NCI-H510A (cell line): ENCODE measurements at places on chromosomes 3 and 15.

- no peak for DNase-seq
These were observed 606.8 kb downstream of the GBE1 start for GRCh38 chr3:81154611-81155143.

DNA sequence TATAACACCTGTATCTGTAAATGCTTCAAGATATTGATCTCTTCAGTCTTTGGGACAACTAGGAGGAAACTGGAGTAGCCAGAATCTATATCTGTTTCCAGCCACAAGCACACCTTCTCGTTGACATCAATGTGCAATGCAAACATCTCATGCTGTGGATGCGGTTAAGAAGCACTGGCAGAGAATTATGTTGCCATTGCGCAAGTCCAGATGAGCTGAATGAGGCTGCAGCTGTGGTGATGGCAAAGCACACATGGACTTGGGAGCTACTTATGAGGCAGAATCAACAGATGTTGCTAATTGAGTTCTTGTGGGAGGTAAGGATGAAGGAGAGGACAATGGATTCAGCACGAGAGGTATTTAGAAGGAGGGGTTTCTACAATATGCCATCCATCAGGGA, 90.9 kb downstream of the STRIT1 start:
- DNase-seq, result peak; percentile 3

DNA sequence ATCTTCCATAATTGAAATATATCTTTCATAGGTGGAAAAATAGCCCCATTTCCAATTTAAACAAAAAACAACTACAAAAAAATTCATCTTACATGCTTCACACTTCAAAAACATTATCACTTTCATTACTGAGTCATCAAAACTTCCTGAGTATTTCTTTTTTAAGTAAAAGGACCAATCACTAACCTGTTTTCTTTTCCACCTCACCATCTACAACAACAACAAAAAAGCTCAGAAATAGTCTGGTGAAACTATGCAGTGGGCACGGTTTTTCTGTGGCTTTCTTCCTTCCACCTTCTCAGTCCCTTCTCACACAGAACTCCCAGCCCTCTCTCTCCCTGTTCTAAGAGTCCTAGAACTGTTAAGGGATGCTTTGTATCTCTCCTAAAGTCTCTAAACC, 20.3 kb upstream of the TNIK start:
- DNase-seq, result no peak

DNA sequence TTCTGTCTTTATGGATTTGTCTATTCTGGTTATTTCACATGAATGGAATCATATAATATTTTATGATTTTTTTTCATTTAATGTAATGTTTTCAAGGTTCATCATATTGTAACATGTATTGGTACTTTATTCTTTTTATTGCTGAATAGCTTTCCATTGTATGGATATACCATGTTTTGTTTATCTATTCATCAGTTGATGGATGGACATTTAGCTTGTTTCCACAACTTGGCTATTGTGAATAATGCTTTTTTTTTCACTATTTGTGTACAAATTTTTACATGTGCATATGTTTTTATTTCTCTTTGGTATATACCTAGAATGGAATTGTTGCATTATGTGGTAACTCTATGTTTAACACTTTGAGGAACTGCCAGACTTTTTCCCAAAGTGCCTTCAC, 64.7 kb downstream of the PFN2 start:
- DNase-seq, result no peak

- no peak for DNase-seq
These were observed 19.0 kb downstream of the MRAS start for GRCh38 chr3:138367326-138367850.

- no peak for DNase-seq
These were observed 698.9 kb downstream of the DIPK2A start for GRCh38 chr3:144670571-144670970.

DNA sequence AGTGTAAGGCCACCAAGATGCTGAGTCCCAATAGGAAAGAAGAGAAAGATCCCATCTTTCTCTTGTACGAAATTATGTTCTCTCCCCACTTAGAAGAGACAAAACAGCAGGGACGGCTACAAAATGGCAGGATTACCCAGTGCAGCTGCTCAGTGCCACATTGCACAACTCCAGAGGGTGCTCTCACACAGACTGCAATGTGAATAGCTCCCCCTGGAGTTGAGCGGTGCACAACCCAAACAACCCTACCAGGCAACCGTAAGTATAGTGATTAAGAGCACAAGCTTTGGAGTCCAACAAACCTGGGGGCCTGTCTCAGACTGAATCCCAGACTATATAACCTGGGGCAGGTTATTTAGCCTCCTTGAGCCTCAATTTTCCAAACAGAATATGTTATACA, 3.1 kb upstream of the BHLHE40 start:
- no peak for DNase-seq

- no peak for DNase-seq
These were observed 181.3 kb downstream of the RORA start for GRCh38 chr15:61047783-61048182.

DNA sequence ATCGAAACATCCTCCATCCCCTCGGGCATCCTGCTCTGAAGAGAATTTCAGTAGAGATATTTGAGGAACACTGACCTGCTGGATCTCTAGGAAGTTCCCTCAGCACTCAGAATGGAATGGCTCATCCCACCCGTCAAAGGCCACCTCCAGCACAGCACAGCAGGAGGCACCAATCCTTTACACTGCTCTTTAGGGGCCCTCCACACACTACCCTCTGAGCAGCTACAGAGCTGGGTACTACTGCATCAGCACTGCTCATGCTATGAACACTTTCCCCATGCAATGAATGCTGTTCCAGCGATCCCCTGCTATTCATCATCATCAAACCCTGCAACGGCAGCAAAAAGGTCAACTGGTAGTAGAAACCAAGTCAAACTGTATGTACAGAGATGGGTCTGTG, 40.5 kb downstream of the IGF2BP2 start:
- no peak for DNase-seq

DNA sequence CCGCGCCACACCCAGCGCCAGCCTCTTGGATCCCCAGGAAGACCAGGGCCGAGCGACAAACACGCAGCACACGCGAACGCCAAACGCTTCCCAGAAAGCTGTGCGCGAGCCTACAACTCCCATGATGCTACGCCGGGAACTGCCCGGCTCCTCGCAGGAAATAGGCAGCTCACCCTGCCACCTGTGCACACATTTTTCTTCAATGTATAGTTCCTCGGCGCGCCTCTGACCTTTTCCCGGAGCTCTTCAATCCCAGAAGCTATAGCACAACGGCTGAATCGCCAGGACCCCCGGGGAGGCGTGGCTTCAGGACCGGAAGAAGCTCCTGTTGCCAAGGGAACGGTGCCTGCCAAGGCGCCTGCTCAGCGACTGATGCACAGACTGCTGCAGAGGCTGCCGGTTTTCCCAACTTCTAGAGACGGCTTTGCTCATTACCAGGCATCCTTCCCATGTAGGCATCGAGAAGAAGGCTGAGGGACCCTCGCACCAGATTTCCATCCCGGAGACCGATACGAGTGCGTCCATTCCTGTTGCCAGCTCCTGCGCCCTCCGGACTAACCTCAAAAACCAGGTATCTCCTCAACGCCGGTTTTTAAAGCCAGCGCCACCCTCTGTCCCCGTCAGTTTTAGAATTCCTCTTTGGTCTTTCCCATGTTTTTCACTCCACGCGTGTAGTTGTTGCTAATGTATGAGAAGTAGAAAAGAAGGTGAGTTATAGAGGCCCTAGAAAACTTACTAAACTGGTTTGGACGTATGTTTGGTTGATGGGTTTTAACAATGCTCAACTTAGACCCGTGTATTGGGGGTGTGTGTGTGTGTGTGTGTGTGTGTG, at the start of gene ARL6:
Gene ARL6 (plus strand): TSS at position 352 of the 832 bp plus-strand sequence. CDS start 3,350 bp downstream, outside the sequence.
- DNase-seq, result peak; percentile 79

- no peak for DNase-seq
These were observed 4.5 kb downstream of the ANP32A start for GRCh38 chr15:68816158-68816557.

GRCh38 chr3:64438812-64439211, 213.5 kb upstream of the PRICKLE2 start:
- no peak for DNase-seq

DNA sequence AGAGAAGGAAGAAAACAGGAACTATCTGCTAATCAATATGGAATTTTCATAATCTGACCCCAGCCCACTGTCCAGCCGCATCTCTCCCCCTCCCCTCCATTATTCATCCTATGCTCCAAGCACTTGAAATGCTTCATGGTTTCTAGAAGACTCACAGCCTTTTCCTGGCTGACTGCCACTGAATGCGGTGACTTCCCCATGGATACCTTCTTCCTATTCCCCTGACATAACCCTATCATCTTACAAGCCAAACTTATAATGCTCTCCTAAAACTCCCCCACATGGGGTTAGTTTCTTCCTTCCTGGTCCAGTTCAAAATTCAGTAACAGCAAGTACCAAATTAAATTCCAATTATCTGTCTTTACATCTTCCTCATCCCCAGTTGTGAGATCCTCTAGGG, 31.2 kb upstream of the PTX3 start:
- DNase-seq, result no peak

DNA sequence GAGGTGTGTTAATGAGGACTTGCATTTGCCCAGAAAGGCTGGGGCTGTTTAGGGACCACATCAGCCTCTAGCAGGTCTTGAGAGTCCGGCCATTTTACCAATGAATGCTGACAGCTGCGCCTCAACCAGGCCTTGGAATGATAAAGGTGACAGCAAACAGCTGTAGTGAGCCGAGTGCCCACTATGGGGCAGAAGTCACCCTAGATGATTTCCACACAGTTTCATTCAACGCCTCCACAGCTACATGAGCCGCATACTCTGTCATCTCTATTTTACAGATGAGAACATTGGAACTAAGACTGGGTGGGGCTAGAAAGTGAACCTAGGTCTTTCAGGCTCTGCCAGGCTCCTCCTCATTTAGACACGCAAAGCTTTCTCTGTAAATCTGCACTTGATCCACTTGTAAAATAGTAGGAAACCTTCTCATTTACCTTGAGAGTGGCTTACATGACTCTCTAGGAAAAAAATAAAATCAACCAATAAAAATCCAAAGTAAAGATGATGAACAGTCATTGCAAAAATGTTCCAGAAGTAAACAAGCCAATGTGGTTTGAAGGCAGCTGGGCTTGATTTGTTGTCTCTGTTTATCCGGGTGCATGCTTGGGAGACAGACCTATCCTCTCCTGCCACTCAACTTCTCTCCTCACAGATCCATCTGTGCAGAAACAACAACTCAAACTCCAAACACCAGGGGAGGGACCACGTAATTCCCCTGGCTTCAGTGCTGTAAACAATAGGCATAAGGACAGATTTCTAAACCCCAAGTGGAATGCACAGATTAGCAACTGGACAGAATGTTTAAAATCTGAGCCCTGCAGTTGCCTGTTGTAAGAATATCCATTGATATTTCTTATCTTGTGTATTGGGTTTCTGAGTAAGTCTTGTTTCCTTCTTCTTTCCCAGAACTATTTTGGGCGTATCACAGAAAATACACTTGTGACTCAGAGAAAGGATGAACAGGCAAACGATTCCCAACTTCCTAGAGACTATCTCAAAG, 31.5 kb upstream of the LDHAL6B start:
- DNase-seq, result peak; percentile 52

GRCh38 chr3:162586591-162586990, 1090.0 kb downstream of the OTOL1 start:
- DNase-seq, result no peak

DNA sequence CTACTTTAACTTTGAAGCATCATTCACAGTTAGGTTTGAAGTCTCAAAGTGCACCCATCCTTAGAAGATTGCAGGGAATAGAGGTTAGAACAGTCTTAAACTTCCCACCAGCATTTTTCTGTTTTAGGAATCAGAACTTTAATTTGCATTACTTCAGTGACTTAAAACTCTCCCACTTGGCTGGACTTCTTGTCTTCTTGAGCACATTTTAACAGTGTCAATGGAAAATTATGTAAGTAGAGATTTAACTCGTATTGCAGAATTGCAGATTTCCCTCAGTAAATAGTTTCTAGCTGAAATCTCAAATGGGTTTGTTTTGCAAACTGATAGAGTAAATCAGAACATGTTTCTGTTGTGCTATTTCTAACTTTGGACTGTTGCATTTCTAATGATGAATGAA, 369.6 kb downstream of the OTOL1 start:
- DNase-seq, result no peak

DNA sequence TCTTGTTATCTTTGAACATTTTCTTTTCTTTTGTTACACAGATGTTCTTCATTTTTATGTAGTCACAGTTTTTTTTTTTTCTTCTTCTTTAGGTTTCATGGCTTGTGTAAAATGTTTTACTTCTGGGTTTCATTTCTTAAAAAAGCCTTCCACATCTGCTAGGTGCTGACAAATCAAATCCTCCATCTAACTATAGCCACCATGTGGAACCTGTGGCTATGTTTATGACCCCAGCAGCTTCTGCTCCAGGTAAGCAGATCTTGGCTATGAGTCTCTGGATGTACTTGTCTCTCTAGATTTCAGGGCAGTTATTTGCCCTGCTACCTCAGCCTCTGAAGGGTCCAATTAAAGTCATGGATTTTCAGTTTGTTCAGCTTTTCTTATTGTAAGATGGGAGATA, 44.5 kb downstream of the OXSM start:
- no peak for DNase-seq

- DNase-seq, result no peak
These were observed 12.2 kb downstream of the RRP9 start for GRCh38 chr3:51929420-51930003.

GRCh38 chr15:83998486-83998885, 237.1 kb upstream of the GOLGA6L4 start:
- DNase-seq, result no peak

DNA sequence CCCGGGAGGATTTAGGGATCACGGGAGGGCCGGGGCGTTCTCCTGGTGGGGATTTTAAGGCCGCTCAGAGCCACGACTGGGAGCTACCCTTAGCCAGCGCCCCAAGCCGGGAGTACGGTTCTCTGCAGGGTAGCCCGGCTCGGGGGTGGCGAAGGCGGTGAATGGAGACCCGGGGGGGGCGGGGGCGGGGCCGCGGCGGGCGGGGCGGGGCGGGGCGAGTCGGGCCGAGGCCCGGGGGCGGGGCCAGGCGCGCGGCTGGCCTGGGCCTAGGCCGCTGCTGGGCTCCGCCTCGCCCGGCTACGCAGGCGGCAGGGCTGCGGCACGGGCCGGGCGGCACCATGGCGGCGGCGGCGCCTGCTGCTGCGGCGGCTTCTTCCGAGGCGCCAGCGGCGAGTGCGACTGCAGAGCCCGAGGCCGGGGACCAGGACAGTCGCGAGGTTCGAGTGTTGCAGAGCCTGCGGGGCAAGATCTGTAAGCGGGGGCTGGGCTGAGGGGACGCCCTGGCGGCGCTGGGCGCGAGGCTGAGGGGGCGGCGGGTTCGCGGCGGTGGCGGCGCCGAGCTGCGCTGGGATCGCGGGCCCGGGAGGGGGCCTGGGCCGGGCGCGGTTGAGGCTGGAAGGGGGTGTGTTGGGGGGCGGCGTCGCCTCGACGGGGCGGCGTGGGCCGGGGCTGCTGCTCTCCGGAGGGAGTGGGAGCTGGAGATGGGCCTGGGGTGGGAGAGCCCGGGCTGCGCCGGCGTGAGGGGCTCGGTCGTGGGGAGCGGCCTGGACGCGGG, at the start of gene RASA2:
Gene RASA2 (plus strand): TSS at position 282 of the 775 bp plus-strand sequence. CDS start 57 bp downstream, at position 339.
- DNase-seq, result peak; percentile 43

DNA sequence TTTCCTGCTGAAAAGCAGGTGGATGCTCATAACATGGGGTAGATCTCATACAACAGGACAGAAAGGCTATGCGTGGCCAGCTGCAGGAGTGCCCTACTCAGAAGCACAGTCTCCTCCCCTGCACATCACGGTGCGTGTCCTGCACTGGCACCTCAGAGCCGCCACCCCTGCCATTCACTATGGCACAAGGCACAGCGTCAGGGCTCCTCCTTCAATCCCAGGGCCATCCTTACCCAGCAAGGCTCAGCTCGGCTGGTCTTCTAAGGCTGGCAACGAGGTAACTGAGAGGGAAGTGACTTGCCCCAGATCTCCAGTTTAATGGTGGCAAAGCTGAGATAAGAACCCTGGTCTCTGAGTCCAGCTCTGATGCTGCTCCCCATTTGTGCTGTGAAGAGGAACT, 97.1 kb downstream of the CPN2 start:
- no peak for DNase-seq
